ENCODE measurements at places on chromosomes 7 and 10.

DNA sequence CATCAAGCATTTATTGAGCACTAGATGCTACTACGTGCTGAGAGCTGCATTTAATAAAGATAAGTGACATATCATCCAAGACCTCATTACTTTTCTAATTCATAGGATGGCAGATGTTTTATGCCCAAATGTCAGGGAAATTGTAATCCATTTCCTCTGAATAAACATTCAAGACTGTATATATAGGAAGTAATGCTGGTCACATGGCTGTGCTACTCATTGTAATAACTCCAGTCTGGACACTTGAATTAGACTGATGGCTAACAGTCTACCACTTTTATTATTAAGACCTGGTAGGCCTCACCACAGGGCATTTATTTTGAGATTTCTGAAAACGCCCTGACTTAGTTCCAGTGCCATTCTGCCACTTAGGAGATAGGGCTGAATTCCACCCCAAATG lies 36.6 kb downstream of the PIK3AP1 start:
- no peak for DNase-seq

GRCh38 chr10:36469585-36469984 lies 655.8 kb upstream of the ANKRD30A start:
- DNase-seq = no peak

DNA sequence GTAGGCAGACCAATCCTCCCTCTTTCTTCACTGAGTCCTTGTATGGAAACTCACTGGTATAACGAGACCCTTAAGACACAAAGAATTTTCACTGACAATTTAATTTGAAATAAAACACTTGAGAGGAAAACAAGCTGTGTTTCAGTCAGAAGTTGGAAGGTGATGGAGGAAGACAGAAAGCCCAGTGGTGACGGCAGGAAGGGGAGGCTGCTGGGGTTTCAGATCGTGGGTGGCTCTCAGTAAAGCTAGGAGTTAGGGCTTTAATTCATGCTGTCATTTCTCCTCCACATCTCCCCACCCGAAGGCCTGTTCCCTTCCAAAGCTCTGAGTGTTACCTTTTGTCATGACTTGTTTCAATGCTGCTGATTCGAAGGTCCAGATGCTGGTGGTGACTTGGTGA lies 605.2 kb upstream of the DPP6 start:
- DNase-seq = no peak

GRCh38 chr7:114988026-114988425 lies 66.1 kb downstream of the MDFIC start:
- DNase-seq = no peak

- peak; percentile 56 for DNase-seq
These were observed 4.9 kb upstream of the SCD start for GRCh38 chr10:100341953-100342626.

DNA sequence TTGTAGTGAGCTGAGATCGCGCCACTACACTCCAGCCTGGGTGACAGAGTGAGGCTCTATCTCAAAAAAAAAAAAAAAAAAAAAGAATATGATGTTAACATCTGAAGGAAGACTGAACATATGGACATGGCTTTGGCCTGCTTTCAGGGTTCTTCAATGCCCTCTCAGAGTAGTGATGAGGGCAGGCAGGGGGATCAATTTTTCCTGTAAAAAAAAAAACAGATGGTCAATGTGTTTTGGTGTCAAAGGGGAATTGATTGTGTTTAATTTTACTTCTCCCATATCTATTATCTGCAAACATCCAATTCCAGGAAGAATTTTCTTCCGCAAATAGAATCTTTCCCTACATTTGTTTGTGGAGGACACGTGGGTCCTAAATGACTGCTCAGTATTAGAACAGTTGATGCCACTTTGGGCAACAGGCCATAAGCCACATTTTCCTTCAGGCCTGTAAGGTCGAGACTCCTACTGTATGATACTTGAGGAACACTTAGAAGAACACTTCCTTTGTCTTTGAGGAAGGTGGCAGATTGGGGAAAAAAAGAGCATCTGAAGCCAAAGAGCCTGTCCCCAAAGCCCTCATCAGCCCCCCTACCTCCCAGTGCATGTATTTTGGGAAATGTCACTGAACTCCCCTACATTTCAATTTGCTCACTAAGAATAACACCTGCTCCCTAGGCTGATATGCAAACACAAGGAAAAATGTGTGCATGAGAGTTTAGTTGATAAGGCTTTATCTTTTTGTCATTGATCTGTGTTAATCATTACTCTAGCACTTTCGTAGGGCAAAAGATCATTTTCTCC lies 28.3 kb downstream of the MGAM2 start:
- no peak for DNase-seq

DNA sequence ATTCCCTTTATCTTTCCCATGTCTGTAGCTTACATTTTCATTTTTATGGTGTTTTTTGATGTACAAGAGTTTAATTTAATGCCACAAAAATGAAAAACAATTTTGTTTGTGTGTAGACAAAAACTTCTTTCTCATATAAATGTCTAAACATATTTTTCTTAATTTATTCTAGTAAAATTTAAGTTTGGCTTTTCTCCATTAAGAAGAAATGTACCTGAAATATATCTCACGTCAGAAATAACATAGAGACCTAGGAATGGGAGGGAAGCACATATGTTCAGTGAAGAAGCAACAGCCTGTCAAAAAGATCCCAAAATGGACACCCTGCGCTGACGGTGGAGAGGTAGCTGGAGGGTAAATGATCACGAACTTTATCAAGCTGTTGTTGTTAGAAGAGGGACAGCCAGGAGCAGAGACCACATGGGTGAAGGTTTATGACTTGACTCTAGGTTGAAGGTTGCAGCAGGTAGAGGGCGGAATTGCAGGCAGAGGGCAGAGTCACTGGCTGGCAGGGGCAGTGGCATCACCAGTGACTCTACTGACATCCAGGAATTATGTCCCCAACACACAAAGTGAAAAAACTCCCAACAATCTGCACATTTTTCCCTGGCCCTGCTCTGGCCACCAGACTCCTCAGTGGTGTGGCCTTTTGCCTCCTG lies 225.9 kb upstream of the PRSS58 start:
- DNase-seq = no peak

GRCh38 chr10:75825661-75826060 lies 394.2 kb downstream of the LRMDA start:
- DNase-seq = no peak

- no peak for DNase-seq
These were observed 451.7 kb upstream of the TEX47 start for GRCh38 chr7:89247207-89247606.

GRCh38 chr10:132783940-132784865 lies 1.7 kb downstream of the NKX6-2 start:
- DNase-seq = no peak

- DNase-seq = peak; percentile 46
These were observed 674 bp upstream of the OSBPL3 start for GRCh38 chr7:24980534-24981170.

- DNase-seq = no peak
These were observed 91.0 kb upstream of the CACUL1 start for GRCh38 chr10:118845776-118846175.
